ENCODE measurements at places on chromosomes 5 and 9.

DNA sequence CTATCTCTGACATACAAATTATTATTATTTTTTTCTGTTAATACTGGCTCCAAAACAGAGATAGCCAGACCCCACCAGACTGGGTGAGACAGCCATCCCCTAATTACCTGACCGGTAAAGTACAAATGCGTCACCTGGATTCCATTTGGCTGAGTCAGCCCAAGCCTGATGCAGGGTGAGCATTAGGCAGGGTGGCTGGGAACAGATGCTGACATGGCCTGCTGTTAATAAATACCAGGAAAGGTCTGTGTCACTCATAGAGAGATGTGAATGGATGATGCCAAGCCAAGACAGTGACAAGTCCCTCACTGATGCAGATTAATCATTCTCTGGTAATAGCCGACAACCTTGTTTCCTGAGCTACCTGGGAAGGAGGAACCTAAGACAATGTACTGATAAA lies 183.5 kb downstream of the TRIM32 start:
- DNase-seq = peak; percentile 11
- peaks cover 24% of the 10 kb centered on the region for H3K4me1 ChIP-seq
- peak overlapping the region; percentile 93 for H3K27ac ChIP-seq
- H3K36me3 ChIP-seq = no peaks in the 10 kb centered on the region
- H3K4me3 ChIP-seq = no peak overlapping the region
- H3K27me3 ChIP-seq = no peaks in the 10 kb centered on the region

- H3K27me3 ChIP-seq = no peaks in the 10 kb centered on the region
- peaks cover 12% of the 10 kb centered on the region for H3K4me1 ChIP-seq
- DNase-seq = no peak
- H3K4me3 ChIP-seq = no peak overlapping the region
Measured at GRCh38 chr5:121019106-121019505, 555.0 kb downstream of the PRR16 start.

DNA sequence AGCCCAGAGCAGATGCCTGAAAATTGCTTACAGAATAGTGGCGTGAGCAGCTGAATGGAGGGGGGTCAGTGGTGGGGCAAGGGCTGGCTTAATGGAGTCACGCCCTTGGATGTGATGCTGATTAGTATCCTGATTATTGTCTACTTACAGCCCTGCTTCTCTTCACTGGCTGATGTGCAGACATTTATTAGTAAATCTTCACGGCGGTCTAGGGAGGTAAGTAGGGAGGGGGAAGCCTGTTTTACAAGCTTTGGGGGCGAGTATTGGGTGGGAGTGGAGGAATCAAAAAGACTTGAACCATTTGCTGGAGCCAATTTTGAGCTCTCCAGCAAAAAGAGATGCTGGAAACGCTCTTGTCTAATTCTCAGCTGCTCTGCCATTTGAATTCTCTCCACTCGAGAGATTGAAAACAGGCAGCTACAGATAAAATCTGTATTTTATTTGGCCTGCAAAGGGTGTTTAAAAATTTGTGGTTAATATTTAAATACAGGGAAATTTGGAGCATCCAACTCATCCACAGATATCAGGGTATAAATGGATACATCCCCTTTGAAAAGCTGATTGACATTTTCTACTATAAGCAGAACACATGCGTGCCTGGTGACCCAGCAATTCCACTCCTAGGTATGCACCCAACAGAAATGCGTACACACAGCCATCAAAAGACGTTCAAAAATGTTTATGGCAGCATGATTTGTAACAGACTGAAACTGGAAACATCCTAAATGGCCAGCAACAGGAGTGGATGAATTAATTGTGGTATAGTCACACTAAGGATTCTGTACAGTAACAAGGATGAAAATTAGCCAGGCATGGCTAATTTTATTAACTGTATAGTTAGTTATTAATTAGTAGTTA lies 19.5 kb upstream of the ALDH1B1 start:
- H3K36me3 ChIP-seq = no peaks in the 10 kb centered on the region
- no peak for DNase-seq
- peaks cover 17% of the 10 kb centered on the region for H3K4me1 ChIP-seq

DNA sequence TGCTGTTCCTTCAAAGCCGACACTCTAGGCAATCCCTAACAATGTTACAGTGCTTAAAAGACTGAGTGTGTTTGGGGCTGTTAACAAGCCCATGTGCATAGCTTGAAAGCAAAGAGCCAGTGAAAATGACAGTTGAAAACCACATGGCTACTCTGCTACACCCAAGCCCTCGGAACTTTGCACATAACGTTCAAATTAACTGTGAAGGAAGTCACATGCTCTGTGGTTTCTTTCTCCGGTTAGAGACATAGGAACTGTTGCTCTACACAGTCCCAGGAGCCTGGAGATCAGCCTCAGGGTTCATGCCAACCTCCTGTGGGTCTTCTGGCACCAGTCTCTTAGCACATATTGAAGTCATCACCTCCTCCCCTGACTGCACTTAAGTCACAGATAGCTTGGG lies 51.1 kb downstream of the C9orf152 start:
- no peak overlapping the region for H3K4me3 ChIP-seq
- no peak overlapping the region for H3K27ac ChIP-seq
- no peak for DNase-seq
- H3K4me1 ChIP-seq = peaks cover 2% of the 10 kb centered on the region
- H3K27me3 ChIP-seq = no peaks in the 10 kb centered on the region

DNA sequence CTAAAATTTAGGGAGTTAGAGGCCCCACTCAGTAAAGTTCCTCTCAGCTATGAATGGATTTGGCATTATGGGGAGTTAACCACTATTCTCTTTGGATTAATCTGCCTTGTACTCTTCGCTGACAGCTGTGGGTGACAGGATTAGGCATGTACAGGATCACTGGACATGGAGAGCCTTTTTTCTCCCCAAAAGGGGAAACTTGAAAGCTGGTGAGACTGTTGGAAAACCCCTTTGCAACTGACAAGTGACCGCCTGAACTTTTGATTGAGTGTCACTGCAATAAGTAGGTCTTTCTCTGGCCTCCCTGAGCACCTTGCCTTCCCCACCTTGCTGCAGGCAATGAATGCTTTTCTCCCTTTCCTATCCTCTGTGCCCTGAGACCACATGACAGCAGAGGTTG lies 68.3 kb downstream of the ERP44 start:
- H3K27ac ChIP-seq = no peak overlapping the region
- H3K27me3 ChIP-seq = no peaks in the 10 kb centered on the region
- H3K36me3 ChIP-seq = peaks cover 28% of the 10 kb centered on the region
- DNase-seq = no peak

DNA sequence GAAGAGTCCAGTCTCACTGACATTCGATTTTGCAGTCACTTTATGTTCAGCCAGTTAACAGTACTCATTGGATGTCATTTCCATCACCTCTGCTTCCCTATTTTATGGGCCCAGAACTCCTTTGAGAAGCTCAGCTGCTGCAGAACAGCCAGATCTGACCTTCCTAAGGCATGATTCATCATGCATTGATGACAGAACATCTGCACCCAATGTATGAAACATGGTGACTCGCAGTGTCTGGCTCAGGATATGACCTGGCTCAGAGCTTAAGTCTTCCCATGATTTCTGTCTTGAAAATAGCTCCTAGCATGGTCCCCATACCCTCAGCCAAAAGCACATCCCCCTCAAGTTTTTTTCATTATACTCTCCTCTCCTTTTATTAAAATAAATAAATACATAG lies 92.6 kb upstream of the TRIM32 start:
- H3K4me1 ChIP-seq = no peaks in the 10 kb centered on the region
- DNase-seq = no peak
- no peak overlapping the region for H3K4me3 ChIP-seq
- no peaks in the 10 kb centered on the region for H3K36me3 ChIP-seq

- H3K27ac ChIP-seq = no peak overlapping the region
- H3K27me3 ChIP-seq = peaks cover 15% of the 10 kb centered on the region
- no peaks in the 10 kb centered on the region for H3K36me3 ChIP-seq
- no peak overlapping the region for H3K4me3 ChIP-seq
Measured at GRCh38 chr5:136246632-136247031, 53.7 kb upstream of the SMIM32 start.

- H3K36me3 ChIP-seq = no peaks in the 10 kb centered on the region
- H3K27me3 ChIP-seq = no peaks in the 10 kb centered on the region
- H3K4me3 ChIP-seq = no peak overlapping the region
- H3K4me1 ChIP-seq = no peaks in the 10 kb centered on the region
- H3K27ac ChIP-seq = no peak overlapping the region
Measured at GRCh38 chr5:131973089-131973712, 27.7 kb upstream of the MEIKIN start.

GRCh38 chr5:142888469-142889085 lies 118.4 kb downstream of the ARHGAP26 start:
- no peaks in the 10 kb centered on the region for H3K36me3 ChIP-seq
- no peak for DNase-seq
- H3K4me1 ChIP-seq = peaks cover 23% of the 10 kb centered on the region
- H3K27ac ChIP-seq = no peak overlapping the region

DNA sequence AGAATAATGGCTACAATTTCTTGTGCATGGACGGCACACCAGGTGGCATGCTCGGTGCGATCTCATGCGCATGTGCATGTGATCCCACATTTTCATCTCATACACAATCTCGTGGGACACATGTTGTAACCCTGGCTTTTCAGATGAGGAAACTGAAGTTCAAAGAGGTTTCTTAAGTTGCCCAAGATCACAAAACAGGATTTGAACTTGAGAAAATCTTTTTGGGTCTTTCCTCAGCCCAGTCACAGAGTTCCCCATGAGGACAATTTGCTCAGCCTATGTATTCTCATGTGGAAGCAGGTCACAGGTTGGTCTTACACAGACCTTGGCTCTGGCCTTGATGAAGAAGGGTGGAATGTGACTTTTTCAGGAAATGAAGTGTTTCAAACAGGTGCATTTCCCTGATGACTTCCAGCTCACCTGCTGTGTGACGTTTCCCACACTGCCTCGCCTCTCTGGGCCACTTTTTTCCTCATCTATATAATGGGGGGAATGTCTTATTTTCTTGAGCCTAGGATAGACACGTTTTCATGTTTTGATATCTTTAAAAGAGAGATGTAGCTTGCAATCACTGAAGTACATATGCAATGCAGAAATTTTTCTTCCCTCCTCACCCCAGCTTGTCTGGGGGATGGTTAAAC lies 7.1 kb upstream of the ORM1 start:
- no peaks in the 10 kb centered on the region for H3K4me1 ChIP-seq
- H3K36me3 ChIP-seq = peaks cover 9% of the 10 kb centered on the region
- no peak overlapping the region for H3K27ac ChIP-seq

GRCh38 chr9:72210522-72210921 lies 61.3 kb downstream of the GDA start:
- H3K27ac ChIP-seq = no peak overlapping the region
- DNase-seq = no peak
- H3K36me3 ChIP-seq = peaks cover 8% of the 10 kb centered on the region
- H3K4me3 ChIP-seq = no peak overlapping the region
- no peaks in the 10 kb centered on the region for H3K4me1 ChIP-seq

DNA sequence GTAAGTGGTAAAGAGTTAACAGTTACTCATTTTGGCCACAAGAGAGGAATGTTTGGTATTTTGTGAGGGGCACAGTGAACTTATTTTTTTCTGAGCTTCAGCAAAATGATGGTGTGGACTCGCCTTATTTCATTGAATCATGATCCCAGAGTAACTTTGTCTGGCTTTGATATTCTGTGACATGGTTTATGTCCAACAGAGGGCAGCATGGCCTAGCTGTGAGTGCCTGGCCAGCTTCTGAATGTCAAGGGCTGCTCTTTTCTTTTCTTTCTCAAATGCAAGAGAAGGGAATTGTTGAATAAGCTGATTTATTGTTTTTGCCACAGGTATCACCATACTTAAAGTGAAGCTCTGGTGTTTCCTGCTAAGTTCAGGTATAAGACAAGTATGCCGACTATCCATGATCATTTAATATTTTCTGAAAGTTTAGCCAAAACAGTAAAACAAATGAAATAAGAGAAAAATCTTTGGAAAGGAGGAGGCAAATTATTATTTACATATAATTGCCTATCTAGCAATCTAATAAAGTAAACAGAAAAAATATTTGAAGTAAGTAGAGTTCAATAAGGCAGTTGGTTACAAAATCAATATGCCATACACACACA lies 31.7 kb downstream of the MRPL22 start:
- DNase-seq = peak; percentile 23
- no peak overlapping the region for H3K27ac ChIP-seq
- H3K27me3 ChIP-seq = no peaks in the 10 kb centered on the region
- peaks cover 8% of the 10 kb centered on the region for H3K4me1 ChIP-seq
- H3K4me3 ChIP-seq = no peak overlapping the region
- H3K36me3 ChIP-seq = peaks cover 14% of the 10 kb centered on the region

- H3K4me3 ChIP-seq = peak within 1 kb of the TSS; percentile 67
- peaks cover 62% of the 10 kb centered on the region for H3K27me3 ChIP-seq
- H3K27ac ChIP-seq = no peak within 1 kb of the TSS
- H3K4me1 ChIP-seq = peaks cover 6% of the 10 kb centered on the region
Measured at GRCh38 chr5:132011622-132012343, at the start of gene ACSL6. ACSL6 (minus strand) TSS chr5:132011658; CDS start chr5:132011553, 105 bp downstream.

DNA sequence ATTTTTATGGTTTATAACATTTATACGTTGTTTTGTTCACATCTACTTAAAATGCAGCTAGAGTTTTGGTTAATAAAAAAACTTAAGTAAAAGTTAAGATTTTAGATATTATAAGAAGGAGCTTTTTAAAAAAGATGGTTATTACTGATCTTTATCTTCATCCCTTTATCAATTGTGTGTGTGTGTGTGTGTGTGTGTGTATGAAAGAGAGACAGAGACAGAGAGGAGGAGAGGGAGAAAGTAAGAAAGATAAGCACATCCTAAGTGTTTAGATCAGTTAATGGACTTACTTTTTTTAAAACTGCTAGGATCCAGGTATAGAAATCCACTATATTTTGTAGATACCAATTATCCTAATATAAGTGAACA lies 45.8 kb upstream of the RICTOR start:
- no peak overlapping the region for H3K27ac ChIP-seq
- no peak for DNase-seq
- H3K27me3 ChIP-seq = peaks cover 6% of the 10 kb centered on the region
- peaks cover 10% of the 10 kb centered on the region for H3K4me1 ChIP-seq
- no peak overlapping the region for H3K4me3 ChIP-seq
- H3K36me3 ChIP-seq = no peaks in the 10 kb centered on the region

GRCh38 chr5:35819668-35820067 lies 37.0 kb upstream of the IL7R start:
- no peaks in the 10 kb centered on the region for H3K36me3 ChIP-seq
- no peak for DNase-seq
- H3K4me1 ChIP-seq = peaks cover 1% of the 10 kb centered on the region
- no peak overlapping the region for H3K4me3 ChIP-seq
- H3K27me3 ChIP-seq = peaks cover 8% of the 10 kb centered on the region

- peaks cover 8% of the 10 kb centered on the region for H3K27me3 ChIP-seq
- H3K4me1 ChIP-seq = peaks cover 10% of the 10 kb centered on the region
- no peaks in the 10 kb centered on the region for H3K36me3 ChIP-seq
- H3K27ac ChIP-seq = no peak overlapping the region
Measured at GRCh38 chr9:91039835-91040140, 238.2 kb downstream of the SYK start.

- H3K4me3 ChIP-seq = no peak overlapping the region
- no peak for DNase-seq
- no peak overlapping the region for H3K27ac ChIP-seq
- H3K4me1 ChIP-seq = peaks cover 1% of the 10 kb centered on the region
Measured at GRCh38 chr5:157259699-157260098, 6.2 kb upstream of the CYFIP2 start.

DNA sequence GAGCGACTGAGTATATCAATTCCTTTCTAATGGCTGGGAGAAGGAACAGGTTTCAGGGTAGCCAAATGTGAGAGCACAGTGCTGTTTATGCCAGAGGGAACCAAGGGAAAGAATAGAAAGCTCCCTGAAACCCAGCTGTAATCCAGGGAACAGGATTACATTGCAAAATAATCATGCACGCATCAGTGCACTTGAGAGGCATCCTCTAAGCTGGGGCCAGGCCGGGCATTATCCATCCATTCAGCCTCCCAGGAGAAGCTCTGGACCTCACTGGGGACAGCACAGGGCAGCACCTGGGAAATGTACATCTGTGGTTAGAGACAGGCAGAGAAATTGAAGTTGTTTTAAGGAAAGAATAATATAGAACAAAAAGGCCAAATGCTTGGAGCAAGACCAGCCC lies 72.7 kb downstream of the MTRR start:
- H3K27me3 ChIP-seq = peaks cover 7% of the 10 kb centered on the region
- no peaks in the 10 kb centered on the region for H3K4me1 ChIP-seq
- no peak overlapping the region for H3K27ac ChIP-seq
- no peak overlapping the region for H3K4me3 ChIP-seq

Measured in progenitor cell of endocrine pancreas (in vitro differentiated cells).